ENCODE measurements at places on chromosomes 12 and 14.

GRCh38 chr12:24201258-24201970 lies 251.9 kb upstream of the SOX5 start:
- no peak for DNase-seq

- no peak for DNase-seq
These were observed 1.5 kb downstream of the DHRS7 start for GRCh38 chr14:60163693-60164092.

DNA sequence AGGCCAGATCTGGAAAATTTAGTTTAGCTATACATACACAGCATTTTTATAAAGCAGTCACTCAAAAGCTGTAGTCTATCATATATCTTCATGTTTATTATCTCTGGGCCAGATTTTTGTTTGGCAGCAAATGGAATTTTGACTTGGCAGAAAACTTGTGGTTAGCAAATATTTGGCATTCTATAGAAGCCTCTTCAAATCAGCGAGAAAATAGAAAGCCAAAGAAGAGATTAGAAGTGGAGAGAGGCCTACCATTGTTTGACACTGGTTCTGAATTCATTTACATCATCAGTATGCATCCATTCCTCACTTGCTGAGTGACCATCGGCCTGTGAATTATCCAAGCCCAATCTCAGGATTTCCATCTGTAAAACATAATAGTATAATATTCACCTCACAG lies 1077.6 kb downstream of the GALC start:
- DNase-seq: no peak

DNA sequence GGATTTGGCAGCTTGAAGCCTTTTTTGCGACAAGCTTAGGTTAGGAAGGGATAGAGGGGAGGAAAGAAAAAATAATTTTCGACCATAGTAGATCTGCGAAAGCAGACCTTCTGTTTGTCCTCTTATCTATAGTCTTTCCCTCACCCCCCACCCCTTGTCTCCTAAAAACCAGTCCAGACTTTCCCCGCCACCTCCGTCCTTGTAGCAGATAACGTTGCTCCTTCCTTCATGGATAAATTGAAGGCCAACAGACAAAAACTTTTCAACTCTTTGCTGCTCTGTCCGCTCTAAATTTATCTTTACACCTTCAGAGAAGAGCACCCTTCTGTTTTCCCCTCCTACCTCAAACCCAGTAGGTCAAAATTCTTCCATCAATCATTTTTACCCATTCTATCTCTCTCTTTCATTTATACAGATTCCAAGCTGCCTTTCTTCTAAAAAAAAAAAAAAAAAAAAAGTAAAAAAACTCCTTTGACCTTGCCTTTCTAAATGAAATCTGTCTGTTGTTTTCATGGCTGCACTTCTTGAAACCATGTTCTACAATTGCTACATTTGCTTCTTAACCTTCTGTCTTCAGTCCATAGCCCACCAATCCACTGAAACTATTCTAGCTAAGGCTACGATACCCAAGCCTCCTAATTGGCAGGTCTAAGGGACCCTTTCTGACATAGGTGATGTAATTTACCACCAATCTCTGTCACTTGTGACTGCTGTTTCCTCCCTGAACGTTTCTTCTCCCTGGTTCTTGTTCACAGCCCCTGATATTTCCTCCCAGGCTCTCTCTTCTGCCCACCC lies 11.1 kb upstream of the NEMF start:
- DNase-seq: no peak

DNA sequence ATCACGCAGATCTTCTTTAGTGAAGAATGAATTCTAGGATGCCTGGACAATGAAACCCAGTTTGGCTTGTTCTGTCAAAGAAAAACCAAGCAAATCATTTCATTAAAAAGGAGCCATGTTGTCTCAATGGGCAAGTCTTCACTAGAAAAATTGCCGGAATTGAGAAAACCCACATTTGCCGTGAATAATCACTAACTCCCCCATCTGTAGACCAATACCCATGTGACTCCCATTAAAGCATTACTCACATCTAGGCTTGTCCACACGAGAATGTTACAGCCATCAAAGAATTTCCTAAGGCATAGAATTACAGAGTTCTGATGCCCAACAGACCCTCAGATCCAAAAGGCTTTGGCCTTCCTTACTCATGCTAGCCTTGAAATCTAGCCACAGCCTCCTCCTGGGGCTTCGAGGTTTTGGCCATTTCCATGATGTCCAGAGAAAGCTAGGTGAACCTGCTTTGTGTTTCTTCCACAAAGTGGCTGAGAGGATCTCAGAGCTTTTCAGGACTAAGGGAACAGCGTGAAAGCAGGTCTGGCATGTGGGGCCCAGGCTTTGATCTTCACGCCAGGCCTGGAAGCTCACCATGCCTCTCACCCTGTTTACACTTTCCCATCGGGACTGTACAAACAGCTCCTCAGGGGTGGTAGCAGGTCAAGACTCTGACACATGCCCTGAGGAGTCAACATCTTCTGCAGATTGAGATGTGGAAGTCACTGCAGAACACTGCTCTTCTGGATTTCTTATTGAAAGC lies 12.1 kb downstream of the SLC7A8 start:
- no peak for DNase-seq

DNA sequence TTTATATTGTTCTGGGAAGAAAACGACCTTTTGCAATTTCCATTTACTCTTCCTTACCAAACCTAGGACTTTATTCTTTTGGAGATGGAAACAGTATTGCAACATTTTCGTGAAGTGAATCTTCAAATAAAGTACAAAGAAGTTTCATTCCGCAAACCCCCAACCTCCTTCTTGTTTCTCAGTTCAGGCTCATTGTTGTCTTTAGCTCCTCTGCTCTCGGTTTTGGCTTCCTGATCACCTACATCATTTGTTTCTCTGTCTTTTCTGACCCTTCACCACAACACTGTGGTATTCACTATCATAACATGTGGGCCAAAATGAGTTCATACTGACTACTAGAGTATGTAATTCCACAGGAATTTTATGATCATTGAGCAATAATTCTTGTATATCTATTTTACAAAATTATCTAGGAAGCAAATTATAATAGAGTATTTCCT lies 266.8 kb downstream of the ADAMTS20 start:
- no peak for DNase-seq

DNA sequence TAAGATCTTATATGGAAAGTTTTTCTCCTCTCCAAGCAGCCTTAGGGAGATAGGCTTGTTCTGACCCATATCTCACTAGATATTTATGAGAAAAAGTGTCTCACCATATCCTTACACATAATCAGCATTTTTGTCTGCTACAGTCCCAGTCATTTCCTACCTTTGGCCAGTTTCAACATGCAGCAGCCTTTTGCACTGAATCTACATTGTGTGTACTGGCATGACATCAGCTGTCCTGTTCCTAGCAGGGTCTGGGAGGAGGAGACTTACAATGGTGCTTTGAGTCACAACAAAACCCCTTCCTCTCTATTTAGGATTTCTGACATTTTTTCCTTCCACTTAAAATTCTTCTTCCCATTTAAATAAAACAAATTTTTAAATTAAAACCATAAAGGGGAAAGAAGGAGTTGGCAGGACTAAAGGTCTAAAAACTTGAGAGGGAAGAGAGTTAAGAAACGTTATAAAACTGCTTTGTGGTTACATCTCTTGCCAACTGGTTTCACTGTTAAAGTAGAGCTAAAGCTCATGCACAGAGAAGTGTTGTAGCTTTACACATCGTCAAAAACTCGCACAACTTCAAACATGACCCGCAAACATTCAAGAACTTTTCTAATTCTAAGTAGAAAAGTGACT lies 53.3 kb upstream of the CERS5 start:
- DNase-seq: no peak

DNA sequence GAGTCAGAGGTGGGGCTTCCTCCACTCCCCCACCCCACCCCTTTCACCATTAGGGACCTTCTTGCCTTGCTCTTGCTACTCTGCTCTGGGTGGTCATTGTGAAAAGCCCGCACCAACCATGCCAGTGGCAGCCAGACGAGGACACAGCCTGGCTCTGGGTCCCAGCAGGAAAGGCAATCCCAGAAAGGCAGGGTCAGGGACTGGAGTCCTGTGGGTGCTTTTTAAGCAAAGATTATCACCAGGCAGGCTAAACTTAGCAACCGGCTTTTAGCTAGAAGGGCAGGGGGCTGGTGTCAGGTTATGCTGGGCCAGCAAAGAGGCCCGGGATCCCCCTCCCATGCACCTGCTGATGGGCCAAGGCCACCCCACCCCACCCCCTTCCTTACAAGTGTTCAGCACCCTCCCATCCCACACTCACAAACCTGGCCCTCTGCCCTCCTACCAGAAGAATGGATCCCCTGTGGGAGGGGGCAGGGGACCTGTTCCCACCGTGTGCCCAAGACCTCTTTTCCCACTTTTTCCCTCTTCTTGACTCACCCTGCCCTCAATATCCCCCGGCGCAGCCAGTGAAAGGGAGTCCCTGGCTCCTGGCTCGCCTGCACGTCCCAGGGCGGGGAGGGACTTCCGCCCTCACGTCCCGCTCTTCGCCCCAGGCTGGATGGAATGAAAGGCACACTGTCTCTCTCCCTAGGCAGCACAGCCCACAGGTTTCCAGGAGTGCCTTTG lies 1.2 kb upstream of the GAPDH start:
- no peak for DNase-seq

DNA sequence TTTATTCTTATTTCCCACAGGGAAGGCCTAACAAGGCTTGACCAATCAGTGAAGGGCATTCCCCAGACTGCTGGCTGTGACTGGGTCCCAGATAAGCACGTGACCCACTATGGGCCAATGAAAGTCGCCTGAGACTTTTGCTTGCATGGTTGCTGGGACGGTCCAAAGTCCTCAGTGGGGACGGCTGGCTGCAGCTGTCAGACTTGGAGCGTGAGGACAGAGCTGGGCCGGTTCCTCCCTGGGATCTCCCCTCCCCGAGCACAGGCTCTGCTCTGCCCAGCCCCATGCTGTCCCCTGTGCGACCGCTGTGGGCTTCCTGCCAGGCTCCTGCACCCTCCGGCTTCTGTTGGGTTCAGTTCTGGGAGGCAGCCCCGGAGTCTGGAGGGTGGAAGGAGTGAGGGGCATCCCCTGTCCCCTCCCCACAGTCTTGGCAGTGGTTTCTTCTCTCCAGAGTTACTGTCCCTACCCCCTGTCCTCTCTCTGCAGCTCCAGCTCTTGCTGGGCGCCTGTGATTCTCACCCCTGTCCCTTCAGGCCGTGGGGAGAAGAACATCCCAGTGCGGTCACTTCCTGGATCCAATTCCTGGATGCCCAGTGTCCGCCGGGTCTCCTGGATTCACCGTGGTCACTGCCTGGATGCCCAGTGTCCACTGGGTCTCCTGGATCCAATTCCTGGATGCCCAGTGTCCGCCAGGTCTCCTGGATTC lies 50.1 kb downstream of the GALNT9 start:
- no peak for DNase-seq

GRCh38 chr12:70618371-70618770 lies 18.9 kb downstream of the PTPRB start:
- DNase-seq: no peak

GRCh38 chr14:39372656-39373055 lies 59.6 kb downstream of the FBXO33 start:
- DNase-seq: no peak

- no peak for DNase-seq
These were observed 55.8 kb downstream of the BCL2L14 start for GRCh38 chr12:12126551-12126950.

DNA sequence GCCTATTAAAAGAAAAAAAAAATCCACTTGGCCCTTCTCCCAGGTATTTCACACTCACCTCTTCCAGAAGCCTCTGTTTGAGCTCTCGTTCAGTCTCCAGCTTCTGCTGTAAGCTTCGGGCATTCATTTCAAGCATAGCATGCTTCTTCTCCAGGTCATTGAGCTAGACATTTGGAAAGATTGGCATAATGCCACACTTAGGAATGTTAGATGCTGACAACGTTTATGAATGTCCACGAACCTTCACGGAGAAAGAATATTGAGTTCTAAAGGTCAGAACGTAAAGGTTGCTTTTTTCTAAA lies 60.5 kb downstream of the PRKAB1 start:
- no peak for DNase-seq

DNA sequence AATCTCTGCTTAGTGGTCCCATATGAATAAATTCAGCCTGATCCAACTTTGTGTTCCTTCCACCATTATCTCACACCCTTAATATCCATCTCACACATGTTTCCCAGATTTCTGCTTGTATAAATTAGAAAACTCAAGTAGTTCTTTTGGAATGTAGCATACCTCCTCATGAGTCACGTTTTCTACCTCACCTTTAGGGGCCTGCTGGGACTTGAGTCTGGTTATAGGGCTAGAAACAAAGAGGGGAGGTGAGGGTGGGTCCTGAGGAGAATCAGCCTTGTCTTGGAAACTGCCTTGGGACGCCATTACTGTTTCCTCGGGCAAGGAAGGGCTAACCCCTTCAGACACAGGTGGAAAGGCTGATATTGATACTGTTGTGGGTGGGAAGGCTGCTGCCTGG lies 51.1 kb downstream of the EMP1 start:
- DNase-seq: no peak

- DNase-seq: no peak
These were observed 203.3 kb upstream of the SRRM4 start for GRCh38 chr12:118778077-118778476.

DNA sequence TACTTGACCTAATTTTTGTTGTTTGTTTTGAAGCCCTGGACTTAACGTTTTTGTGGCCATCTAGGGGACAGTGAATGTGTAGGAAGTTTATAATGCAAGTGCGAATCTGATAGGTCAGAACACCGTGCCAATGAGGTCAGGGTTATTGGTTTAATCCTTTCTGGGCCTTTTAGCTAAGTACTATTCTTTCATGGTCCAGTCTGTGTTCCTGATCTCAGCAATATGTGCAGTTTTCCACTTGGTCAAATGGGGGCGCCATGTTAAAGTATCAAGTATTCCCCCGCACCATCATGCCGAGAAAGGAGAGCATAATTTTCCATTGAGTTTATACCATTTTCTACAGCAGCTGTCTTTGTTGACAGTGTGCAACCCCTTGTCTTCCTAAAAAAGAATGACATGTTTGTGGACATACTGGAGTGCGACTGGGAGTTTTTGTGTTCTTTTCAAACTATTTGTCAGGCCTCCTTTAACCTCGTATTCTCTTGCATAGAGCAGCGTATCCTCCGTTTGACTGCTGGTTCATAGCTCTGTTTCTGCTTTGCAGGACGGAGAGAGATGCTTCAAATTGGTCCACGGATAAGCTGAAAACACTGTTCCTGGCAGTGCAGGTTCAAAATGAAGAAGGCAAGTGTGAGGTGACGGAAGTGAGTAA lies 1.3 kb downstream of the AHSA1 start:
- no peak for DNase-seq

DNA sequence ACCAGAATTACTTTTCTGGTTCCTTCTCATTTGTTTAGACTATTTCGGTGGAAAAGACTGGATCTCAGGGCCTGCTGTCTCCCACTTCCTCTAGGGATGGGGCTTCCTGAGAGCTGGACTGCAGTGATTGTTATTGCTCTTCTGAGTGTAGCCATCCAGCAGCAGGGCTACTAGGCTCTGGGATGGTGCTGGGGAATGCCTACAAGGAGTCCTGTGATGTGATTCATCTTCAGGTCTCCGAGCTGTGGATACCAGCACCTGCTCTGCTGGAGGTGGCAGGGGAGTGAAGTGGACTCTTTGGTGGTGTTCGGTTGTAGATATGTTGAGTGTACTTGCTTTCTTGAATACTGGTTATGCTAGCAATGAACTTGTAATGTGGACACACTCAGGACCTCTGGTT lies 42.7 kb downstream of the AEBP2 start:
- DNase-seq: no peak
